ENCODE measurements at places on chromosomes 6 and 20.
A peak's percentile ranks its signal among the peaks of the same experiment; 100 is the strongest.

DNA sequence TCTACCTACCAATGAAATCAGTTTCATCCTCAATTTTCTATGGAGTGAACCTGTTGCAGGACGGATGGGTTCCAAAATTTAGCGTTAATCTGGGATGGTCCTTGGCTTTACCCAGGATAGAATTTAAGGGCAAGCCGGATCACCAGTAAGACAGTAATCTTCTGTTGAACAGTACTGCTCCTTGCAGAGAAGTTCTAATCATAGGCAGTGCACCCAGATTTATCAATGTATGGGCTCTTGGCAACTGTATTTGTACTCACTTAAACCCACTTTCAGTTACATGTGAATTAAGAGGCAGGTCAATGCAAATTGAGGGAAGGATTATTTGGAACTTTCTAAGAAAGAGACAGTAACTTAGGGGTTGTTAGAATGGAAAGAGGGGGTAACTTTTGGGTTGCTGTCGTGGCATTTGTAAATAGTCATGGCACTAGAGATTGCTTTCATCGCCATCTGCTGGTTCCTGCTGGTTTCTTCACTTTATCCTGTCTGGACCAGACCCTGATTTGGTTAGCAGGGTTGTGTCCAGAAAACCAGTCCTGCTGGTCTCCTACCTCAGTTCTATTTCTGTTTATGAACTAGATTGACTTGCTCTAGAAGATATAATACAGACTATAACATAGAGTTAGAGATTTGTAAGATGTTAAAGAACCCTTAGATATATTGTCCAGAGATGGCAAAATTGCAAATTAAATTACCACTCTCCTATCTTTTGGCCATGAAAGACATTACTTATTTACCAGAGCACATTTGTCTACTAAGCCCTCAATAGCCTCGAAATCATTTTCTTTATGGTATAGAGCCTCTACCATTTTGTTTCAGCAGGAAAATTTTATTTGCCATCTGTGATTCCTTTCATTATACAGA is 646.3 kb downstream of the UTRN start:
- no peak for DNase-seq

- no peak for DNase-seq
Observed at GRCh38 chr6:121619013-121619412, 183.6 kb downstream of the GJA1 start.

- DNase-seq = no peak
Observed at GRCh38 chr20:57393321-57394120, 2.3 kb downstream of the RBM38 start.

GRCh38 chr6:7201732-7202541 is 94.2 kb downstream of the RREB1 start:
- no peak for DNase-seq

DNA sequence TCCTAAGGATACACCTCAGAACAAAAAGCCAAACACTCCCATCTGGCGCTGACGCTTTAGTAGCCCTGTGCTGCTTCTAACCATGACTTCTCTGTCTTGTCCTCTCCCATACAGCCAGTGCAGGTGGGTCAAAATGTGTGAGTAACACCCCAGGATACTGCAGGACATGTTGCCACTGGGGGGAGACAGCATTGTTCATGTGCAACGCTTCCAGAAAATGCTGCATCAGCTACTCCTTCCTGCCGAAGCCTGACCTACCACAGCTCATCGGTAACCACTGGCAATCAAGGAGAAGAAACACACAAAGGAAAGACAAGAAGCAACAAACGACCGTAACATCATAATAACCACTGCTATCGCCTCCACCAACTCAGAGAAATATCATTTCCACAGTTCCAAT is 1.4 kb downstream of the DEFB132 start:
- DNase-seq = no peak

- DNase-seq = no peak
Observed at GRCh38 chr20:3749689-3750531, 17.4 kb downstream of the HSPA12B start.

DNA sequence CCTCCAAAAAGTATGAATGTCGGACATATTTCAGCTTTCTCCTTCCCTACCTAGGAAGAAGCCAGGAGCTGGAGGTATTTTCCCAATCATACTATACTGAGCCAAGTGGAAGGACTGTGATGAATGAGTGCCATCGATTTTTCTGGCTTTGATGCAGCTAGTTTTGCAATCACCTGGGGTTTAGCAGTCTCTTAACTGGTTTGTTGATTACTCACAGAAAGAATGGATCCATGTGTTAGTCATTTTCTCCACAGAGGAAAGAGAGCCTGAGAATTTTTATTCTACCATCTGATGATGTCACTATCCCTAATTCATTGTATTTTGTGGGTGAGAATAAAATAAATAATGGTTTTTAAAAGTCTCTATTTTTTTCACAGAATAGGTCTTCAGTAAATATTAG is 282.9 kb upstream of the RNF217 start:
- DNase-seq = peak; percentile 32

DNA sequence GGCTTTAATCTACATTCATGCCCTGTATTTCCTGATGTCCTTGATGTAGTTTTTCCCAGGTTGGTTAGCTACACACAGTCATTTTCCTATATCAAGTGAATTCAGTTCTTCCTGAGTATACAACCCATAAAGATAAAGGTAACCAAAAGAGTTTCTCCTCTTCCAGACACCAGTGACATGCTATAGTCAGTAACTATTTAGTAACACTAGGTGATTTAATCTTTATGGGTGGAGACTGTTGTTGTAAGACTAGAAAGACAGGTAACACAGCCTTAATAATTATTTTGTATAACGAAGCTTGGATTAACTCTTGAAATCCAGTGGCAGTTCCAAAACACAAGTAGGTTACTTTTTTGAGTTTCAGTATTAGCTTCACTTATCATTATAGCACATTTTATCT is 17.6 kb downstream of the MCUR1 start:
- DNase-seq = no peak

GRCh38 chr6:67630146-67630545 is 1004.9 kb upstream of the ADGRB3 start:
- peak; percentile 95 for DNase-seq

GRCh38 chr20:37681384-37682112 is 12.3 kb upstream of the CTNNBL1 start:
- DNase-seq = no peak

GRCh38 chr6:29899281-29899680 is 43.1 kb upstream of the HLA-A start:
- no peak for DNase-seq

DNA sequence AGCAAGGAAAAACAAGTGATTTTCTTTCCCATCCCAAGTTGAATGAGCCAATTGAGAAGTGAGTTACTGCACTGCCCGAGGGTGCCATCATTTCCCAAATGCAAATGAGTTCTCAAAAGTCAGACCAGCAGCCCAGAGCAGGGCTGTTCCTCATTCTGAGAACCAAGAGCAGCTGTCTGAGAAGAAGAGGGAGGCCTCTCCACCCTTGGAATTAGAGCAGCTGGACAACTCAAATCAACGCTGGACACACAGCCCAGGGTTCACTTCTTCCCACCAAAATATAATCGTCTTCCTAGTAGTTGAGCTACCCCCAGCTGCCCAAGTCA is 4.6 kb upstream of the PREX1 start:
- no peak for DNase-seq

DNA sequence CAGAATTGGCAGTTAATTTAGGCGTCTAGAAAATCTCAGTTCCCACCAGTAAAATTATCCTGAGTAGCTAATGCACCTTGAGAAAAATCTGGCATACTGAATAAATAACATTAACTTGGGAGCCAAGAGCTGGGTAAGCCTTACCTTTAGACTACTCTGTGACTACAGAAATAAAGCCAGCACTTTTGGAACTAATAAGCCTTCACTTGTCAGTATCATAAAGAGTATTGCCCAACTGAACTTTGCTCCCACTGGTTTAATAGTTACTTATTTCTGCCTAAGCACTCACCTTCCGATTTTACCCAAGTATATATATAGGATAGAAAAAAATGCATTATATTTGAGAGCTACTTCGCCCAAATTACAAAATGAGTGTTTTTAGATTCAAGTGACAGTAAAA is 10.7 kb downstream of the FAM8A1 start:
- DNase-seq = no peak

DNA sequence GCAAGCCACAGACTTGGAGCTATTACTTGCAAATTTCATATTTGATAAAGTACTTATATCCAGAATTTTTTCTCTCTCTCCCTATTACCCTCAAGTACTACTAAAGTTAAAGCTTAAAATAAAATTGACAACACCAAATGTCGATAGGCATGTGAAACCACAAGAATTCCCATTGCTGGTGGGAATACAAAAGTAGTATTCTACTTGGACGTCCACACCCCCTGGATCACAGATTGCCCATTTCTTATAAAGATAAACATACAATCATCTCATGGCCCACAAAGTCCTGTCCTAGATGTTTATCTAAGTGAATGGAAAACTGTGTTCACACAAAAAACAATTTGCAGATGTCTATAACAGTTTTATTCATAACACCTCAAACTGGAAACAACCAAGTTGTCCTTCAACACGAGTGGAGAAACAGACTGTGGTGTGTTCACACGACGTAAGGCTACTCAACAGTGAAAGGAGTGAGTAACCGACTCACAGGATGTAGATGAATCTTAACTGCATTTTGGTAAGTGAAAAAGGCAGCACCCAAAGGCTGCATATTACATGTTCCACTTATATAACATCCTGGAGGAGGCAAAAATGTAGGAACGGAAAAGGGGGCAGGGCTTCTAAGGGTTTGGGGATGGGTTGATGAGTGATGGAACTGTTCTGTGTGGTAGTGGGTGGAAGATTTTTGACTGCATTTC is 297.4 kb downstream of the THBS2 start:
- DNase-seq = no peak

DNA sequence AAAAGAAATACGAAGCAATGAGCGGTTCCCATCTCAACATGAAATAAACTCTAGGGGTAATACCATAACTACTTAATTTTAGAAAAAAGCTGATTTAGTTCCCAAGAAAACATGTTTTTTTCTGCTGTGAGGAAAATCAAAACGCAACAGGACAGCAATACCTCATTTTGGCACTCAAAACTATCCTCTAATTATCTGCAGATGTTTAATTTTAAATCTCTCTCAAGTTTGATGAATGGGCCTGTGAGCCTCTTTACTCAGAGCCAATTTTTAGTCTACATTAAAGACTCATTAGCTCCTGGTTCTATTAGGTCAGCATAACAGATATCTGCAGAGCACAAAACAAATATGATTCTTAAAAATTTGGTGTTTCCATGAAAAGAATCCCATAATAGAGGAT is 28.1 kb downstream of the RNF24 start:
- DNase-seq = no peak

DNA sequence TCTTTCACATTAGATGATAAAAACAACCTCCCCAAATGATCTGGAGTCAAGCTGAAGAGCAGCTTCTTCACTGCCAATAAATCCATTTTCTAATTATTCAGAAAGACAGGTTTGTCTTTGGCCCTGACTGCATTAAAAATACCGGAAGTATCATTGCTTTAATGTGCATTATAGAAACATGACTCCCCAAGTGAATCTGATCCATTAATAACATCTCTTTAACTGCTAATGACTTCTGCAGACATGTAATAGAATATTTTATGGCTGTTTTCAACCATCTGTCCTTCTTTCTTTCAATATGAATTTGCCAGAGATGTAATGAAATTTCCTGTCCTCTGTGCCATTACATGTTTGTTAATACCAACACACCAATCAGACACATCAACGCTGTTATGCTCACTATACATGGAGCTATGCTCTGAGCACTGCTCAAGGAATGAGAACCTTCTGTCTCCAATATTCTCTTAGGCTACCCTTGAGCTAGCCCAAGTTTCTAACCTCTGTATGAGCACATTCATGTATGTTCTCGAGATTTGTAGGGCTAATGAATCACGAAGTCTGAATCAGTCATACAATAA is 87.8 kb downstream of the LYRM4 start:
- no peak for DNase-seq

DNA sequence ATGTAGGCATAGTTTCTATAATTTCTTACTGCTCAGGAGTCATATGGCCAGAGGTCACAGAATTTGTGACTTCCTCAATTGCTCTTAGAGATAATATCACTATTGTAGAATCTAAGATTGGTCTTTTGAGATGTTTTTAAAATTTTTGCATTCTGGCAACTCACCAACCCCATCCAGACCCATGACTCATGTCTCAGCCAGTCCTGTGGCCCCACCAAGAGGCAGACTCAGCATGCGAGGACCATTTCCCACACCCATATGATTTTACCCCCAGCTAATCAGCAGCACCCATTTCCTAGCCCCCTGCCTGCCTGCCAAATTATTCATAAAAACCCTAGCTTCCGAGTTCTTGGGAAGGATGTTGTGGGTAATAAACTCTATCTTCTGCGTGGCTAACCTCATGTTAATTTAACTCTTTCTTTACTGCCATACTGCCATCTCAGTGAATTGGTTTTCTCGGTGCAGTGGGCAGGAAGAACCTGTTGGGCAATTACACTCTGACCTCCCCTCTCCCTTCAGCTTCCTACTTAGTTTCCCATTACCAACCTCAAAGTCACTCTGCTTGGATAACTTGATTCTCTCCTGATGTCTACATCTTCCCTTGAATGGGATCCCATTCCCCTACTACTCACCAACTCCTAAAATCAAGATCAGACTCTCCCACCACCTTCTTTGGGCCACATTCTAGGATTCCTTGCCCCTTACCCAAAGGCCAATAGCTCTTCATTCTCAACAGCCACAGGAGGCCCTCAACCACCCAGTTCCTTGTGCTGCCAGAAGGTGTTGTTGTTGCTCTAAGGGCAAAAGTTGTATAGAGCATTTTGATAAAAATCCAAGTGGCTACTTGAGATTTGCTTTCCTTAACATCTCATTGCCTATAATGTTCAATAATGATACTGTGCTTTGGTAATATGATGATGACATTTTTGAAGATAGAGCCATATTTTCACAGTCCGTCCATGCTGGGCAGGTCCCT is 16.2 kb upstream of the IYD start:
- DNase-seq = peak; percentile 19

GRCh38 chr20:25076201-25076600 is 5.7 kb downstream of the VSX1 start:
- DNase-seq = no peak

DNA sequence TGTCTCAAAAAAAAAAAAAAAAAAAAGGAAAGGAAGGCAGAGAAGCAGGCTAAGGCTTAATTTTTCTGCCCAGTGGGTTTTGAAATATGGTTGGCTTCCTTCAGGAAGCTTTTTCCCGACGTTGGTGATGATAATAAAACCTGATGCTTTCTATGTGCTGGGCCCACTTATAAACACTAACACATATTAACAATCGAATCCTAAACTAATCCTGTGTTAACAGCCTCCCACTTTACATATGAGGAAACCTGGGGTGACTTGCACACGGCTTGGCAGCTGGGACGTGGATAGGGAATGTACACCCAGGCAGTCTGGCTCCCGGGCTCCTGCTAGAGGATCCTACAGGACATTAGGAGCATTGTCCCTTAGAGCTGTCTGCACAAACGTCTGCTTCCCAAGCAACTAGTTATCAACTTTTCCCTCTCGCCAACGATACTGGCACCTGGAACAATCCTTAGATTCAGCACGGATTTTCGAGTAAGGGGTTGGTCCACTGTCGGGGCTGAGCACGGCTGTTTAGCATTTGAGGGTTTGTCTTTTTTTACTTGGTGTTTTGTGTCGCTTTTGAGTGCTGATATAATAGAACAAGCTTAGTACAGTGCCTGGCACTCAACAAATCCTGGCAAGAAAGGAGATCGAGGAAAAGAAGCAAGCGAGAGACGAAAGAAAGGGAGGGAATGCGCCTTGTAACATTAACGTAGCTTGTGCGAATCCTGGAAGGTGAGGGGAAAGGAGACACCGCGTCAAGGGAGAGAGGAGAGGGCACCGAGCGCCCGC is 622 bp upstream of the KIZ start:
- no peak for DNase-seq
